T-helper 9 cell (primary cell): ENCODE measurements at places on chromosomes 4 and X.

GRCh38 chr4:1458581-1458980 is 52.3 kb upstream of the NKX1-1 start:
- no peak for DNase-seq

DNA sequence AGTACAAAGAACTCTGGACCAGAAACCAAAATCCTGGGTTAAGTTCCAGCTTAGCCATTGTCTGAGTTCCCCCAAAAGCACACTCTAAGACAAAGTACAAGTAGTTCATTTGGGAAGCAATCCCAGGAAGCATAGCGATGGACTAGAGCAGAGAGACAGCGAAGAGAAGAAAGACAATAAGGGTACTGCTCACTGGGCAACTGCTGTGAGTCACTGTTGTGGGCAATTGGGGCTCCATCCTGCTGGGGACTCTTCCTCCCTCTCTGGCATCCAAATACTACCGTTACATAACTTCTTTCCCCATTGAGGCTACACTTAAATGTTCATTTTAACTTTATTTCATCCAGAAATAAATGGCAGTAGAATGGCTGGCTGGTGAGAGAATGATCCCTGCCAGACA is 14.1 kb downstream of the SRPX start:
- DNase-seq, result no peak

DNA sequence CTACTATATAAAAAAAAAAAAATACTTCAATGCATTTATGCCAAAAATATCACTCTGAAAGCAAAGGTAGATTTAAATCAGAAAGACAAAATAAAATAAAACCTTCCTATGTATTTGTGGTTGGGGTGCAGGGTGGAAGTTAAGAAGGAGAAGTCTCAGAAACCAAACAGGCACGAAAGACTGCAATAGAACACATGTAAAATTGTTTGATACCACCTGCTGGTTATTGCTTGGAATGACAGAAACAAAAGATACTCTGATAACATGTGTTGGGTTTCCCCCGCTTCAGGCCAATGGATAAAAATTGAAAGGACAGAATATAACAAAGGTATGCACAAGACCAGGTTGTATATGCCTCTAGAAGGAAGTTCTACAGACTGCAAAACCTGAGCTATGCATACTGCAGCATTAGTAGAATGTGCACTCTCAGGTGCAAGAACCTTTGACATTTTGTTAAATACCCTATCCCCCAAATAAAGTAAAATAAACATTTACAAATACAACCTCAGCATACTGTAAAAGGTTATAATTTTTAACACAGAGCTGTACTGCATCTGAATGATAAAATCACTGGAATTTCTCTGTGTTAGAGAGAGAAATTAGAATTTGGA is 118.8 kb downstream of the GABRA2 start:
- no peak for DNase-seq

- no peak for DNase-seq
Measured at GRCh38 chrX:39911278-39911897, 186.4 kb downstream of the BCOR start.

DNA sequence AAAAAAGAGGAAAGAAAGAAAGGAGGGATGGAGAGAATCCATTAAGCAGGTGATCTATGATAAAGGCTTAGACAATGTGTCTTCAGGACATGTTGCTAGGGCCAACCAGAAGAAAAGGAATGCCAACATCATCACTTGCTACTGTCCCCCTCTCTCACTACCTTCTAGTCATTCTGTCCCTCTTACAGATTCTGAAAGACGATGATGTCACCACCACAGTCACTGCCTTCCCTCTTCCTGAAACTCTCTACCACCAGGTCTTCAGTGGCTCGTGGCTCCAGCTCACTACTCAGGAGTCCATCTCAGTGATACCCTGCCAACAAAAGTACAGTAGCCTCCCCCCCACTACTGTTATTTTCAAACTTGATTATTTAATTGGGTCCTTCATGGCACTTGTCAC is 64.0 kb downstream of the KCNIP4 start:
- no peak for DNase-seq

DNA sequence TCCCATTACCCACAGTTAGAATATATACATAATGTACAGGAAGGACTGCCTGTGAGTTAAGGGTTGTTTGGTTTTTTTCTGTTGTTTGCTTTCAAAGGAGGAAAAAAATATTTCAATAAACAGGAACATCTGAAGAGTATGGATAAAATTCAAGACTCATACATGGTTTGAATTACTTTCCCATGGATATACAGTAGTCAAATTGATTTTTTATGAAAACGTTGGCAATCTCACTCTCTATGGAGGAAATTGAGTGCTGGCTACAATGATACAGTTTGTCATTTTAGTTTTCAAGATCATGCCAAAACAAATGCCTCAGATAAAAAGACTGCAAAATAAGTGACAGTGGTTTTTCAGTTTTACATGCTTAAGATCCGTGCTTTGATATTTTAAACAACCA is 116.6 kb downstream of the SH3RF1 start:
- DNase-seq, result no peak

- DNase-seq, result no peak
Measured at GRCh38 chrX:97842468-97843199, 958.9 kb downstream of the RPA4 start.

DNA sequence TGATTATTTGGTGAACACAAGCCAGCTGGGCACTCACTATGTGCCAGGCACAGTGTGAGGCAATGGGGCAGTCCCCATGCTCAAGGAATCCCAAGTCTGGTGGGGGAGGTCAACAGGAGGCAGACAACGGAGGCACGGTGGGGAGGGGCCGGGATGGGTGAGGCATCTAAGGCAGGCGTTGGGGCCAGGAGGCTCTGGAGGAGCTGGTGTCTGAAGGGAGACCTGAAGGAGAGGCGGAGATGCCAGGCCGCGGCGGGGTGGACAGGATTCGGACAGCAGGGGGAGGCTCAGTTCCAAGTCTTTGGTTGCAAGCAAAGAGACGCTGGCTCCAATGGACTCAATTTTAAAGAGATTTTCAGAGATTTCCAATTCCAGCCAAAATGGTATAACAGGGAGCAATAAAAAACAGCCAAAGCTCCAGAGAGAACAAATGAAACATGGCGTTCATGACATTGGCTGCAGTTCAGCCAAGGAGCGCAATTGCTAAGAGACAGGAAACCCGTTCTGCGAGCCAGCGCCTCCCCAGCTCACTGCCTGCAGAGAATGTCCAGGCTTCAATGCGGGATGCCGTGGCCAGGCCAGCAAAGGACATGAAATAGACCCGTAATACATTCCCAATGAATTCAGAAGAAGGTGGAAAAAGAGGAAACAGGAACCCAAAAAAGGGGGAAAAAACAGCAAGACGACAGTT is 105.2 kb upstream of the LRPAP1 start:
- no peak for DNase-seq

DNA sequence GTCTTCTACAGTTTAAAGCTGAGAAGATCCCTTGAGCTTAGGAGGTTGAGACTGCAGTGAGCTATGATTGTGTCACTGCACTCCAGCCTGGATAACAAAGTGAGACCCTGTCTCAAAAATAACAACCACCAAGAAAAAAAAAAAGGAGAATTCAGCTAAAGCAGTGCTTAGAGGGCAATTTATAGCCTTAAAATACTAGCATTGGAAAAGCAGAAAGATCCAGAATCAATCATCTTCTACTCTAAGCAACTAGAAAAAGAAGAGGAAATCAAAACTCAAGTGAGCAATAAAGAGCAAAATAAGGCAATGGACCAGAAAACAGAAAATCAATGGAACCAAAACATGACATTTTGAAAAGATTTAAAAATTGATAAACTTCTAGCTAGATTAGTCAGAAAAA is 639 bp upstream of the PI4K2B start:
- DNase-seq, result no peak

DNA sequence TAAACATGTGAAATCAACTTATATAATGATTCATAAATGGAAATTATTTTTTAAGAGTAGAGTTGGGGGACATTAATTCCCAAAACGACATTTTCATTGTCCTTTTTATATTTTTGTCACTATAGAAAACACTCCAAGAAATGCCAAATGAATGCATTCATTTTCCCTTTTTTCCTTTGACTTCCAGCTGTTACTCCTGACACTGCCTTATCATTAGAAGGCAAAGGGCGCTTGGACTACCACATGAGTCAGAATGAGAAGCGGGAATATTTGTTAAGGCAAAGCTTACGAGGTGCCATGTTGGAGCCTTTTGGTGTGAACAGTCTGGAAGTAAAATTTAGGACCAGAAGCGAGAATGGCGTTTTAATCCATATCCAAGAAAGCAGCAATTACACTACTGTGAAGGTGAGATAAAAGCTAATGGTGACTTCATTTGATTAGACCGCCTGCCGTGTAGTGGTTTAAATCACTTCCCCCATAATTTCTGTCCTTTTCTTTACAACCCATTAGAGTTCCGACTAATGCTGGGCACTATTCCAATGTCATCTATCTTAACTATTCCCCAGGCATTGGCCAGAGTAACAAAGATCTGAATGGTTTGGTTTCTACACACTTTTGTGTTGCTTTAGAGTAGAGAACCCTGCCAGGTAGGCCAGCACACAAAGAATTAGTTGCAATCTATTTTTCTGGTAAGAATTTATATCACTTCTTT is 166.7 kb downstream of the FAT4 start:
- DNase-seq, result no peak

DNA sequence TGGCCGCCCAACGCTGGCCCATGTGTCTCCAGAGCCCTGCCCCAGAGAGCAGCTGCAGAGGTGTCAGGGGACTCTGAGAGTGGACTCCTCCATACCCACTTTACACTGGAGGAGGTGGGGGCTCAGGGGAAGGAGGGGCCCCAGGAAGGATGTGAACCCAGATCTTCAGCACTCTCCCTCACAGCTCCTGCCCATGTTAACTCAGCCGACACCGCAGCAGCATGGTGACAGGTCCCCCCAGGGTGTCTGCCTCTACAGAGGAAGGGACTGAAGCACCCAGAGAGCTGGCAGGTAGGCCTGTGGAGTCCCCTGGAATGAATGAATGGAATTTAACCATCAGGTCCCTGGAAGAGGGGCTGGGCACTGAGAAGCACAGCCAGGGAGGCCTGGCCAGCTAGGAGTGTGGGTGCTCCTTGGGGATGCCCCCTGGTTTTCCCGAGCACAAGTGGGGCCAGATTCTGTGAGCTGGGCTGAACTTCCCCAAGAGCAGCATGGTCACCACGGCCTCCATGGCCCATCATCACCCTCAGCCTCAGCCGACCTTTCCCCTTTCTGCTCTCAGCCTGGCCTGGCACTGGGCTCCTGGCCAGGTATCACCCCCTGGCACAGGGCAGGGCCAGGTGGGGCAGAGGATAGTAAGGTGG is 21.9 kb downstream of the SH3BP2 start:
- DNase-seq, result no peak

GRCh38 chr4:173793937-173794510 is 264.0 kb upstream of the HAND2 start:
- no peak for DNase-seq

- DNase-seq, result no peak
Measured at GRCh38 chr4:152360045-152360410, 175.9 kb downstream of the FBXW7 start.

- DNase-seq, result no peak
Measured at GRCh38 chr4:3875466-3875865, 109.3 kb downstream of the ADRA2C start.

GRCh38 chr4:42624551-42624950 is 32.4 kb downstream of the ATP8A1 start:
- DNase-seq, result no peak

GRCh38 chr4:77819404-77819842 is 255 bp upstream of the CNOT6L start:
- peak; percentile 81 for DNase-seq

- DNase-seq, result no peak
Measured at GRCh38 chrX:17741123-17741511, 3.8 kb downstream of the SCML1 start.

GRCh38 chrX:10702031-10702430 is 81.6 kb upstream of the MID1 start:
- DNase-seq, result no peak

DNA sequence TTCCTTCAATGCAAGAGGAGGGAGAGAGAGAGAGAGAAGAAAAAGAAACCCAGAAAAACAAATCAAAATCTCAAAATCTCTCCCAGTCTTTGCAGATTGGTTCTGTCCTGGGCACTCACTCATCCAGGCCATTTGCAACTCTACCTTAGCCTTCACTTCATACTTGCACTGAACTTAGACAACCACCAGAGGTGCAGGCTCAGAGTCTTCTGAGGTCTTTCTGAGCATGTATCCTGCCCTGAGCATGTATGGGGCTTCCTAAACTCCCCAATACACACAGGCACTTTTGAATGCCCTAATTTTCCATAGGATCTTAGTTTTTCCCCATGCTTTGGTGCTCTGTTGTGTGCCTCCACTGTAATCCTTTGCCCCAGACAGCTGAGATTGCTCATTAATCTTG is 2.9 kb downstream of the CFI start:
- no peak for DNase-seq

DNA sequence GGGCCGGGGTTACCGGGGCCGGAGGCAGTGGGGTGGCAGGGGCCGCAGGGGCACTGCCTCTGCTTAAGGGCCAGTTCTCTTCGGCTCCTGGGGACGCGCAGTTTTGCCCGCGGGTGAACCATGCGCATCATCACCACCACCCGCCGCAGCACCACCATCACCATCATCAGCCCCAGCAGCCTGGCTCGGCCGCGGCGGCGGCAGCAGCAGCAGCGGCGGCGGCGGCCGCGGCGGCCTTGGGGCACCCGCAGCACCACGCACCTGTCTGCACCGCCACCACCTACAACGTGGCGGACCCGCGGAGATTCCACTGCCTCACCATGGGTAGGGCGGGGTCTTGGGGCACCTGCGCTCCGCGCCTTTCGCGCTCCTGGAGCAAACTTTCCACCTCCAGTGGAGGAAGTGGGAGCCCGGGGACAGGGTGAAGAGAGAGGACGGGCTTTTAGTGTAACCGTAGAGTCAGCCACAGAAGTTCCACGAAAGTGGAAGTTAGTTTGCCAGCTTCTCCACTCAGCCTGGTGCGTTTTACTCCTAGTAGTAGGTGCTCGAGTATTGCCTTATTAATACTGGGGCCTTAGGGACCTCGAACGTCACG is 729 bp downstream of the GSX2 start:
- DNase-seq, result no peak

DNA sequence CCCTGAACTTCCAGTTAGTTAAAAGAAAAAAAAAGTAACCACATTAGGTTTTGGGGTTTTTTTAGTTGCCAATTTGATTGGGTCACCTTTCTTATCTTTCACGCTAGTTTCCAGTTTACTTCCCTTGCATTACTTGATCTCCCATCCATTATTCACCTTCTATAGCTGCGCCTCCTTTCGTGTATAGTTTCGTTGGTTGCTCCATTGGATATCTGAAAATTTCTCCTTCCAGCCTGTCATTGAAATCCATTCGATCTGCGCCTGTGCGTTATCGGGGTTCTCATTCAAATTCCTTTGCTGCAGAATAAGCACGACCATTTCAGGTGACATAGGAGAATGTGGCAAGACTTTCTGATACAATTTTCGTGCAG is 764 bp downstream of the TRAPPC11 start:
- DNase-seq, result no peak

DNA sequence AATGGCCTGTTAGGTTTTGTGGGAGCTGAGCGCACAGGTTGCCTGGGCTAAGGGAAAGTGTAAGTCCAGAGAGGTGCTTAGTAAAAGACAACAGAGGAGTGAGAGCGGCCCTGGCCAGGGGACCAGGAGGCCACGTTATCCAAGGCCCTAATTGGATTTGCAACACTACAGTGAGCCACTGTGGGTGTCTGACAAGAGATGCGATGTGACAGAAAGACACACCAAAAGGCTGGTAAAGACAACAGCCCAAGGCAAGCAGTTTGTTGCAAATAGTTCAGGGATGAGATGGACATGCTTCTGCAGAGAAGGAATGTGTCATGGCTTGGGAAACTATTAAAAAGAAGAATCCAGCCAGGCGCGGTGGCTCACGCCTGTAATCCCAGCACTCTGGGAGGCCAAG is 162.7 kb upstream of the KIT start:
- DNase-seq, result no peak
